ENCODE measurements at places on chromosomes 6 and 20.

GRCh38 chr20:35491823-35492222 is 36.4 kb downstream of the CEP250 start:
- DNase-seq = no peak

DNA sequence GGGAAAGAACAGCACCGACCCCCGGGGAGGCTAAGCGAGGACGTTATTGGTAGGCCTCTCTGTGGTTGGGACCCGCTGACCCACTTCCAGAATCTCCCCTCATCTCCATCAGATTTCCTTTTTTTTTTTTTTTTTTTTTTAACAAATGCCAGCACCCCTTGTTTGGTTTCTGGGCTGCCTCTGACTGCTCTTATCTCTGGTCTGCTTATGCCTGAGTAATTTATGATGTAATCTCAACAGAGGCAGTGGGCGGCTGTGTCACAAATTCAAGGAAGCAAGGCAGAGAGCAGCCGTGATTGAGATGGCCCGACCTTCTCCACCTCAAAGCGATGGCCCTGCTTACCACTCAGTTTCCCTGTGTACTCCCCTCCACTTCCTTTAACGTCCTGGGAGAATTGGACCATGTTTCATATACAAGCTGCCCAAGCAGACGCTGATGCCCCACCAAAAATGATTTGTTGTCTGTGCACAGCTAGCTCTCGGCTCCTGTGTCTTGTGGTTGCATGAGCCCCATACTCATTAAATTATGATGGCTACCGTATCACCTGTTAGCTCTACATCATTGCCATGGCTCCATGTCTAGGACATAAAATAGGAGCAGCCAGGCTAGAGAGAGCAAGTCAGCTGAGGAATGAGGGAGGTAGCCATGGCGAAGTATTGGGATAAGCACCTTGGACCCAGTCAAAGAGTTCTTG is 98.1 kb downstream of the ZNF217 start:
- DNase-seq = no peak

DNA sequence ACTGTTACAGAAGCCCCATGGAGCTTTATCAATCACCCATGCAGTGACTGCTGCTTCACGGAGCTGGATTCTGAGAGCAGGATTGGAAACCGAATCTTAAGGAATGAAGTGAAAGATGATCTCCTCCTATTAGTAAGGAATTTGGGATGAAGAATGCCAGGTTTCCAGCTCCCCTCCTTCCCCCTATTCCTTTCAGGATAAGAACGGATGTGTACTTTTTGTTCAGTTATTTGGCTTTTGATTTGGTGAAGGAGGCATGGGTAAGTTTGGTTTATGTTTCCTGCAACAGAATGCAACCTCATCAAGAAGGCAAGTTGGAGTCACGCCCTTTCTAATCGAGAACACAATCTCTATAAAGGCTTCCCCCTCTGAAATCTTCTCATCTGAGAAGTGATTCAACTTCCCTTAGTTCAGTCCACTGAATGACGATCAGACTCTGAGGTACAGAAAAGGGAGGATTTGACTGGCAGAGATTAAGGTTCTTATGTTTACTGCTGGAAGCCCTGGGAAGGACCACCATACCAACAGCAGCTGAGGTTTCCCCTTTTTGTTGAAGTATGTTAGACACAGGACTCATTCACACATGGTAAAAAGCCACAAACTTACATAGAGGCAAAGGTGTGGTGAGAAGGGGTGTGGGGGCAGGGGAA is 5.5 kb downstream of the ELMO2 start:
- peak; percentile 19 for DNase-seq

DNA sequence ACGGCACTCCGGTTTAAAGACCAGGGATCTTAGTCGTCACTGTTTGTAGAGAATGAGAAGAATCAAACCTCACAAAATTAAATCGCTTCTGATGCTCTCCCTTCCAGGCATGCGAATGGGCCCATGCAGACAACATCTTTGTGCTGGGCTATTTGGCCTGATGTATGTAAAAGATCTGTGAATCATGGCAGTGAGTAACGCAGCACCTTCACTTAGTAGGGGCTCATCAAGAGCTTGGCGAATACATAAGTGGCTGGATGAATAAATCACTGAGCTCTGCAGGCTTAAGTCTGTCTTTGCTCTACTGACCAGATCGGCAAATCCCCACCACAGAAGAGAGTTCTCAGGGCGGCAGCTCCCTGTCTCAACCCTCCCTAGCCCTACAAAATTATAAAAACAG is 44.8 kb upstream of the AFDN start:
- no peak for DNase-seq

DNA sequence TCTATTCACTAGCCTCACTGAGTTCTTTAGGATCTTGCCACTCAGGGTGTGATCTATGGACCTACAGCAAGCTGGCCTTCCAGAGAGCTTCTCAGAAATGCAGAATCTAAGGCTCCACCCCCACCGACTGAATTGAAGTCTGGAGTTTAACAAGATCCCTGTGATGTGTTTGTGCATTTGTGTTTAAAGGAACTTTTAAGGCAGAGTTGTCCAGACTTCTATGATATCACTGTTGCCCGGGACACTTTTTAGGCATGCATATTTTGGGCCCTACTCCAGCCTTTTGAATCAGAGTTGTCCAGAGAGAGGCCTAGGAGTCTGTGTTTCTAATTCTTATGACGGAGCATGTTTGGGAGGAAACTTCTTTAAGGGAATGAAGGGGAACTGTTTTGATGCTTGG is 232.3 kb downstream of the QKI start:
- no peak for DNase-seq

DNA sequence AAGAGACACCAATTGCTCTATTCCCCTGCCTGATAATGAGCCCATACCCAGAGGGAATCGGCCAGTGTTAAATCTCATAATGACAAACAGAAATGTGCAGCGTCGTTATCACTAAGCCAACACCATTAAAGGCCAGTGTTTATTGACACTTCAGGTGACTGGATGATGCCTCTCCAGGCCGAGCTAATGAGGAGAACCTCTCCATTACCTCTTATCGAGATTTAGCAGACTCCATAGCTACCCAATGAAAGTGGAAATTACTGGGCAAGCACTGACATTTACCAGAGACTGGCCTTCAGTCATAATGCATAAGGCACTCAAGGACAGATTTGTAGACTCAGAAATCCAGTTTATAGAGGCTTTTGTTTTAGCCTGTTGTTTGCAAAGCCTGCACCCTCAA is 669.5 kb downstream of the MAFB start:
- DNase-seq = no peak

GRCh38 chr20:4300921-4301320 is 285.6 kb upstream of the RNF24 start:
- DNase-seq = no peak

- no peak for DNase-seq
These were observed 15.8 kb downstream of the PROCR start for GRCh38 chr20:35187584-35188190.

DNA sequence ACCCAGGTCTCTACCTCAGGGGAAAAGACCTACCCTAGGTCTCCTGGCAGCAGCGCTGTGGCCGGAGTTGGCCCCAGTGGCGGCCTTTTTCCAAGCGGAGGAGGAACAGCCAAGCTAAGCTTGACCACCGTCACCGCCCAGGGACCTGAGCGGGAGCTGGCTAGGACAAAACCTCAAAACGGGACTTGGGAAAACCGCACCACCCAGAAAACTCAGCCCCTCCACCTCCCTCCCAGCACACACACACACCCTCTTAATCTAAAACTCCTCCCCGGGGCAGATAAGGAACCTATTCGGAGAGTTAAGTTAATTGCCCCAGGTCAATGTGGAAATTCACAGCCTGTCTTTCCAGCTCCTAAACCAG is 2.7 kb upstream of the TRERF1 start:
- no peak for DNase-seq

DNA sequence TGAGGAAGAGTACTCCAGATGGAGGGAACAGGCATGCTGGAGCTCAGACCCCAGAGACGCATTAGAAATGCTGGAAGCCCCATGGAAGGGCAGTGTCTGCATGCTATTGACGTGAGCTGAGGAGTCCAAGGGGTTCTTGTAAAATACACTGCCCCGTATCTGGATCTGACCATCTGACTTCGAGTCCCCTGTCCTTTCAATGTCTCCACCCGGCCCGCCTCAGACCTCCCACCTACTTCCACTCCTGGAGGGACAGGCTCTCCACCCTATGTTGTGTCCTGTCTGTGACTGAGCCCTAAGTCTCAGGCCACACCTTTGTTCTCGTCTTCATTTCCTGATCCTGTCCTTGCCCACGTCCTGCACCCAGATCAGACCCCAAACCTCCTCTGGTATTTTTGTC is 496.3 kb downstream of the CDH26 start:
- DNase-seq = no peak

- no peak for DNase-seq
These were observed 227.0 kb downstream of the BMP2 start for GRCh38 chr20:6994452-6994851.

DNA sequence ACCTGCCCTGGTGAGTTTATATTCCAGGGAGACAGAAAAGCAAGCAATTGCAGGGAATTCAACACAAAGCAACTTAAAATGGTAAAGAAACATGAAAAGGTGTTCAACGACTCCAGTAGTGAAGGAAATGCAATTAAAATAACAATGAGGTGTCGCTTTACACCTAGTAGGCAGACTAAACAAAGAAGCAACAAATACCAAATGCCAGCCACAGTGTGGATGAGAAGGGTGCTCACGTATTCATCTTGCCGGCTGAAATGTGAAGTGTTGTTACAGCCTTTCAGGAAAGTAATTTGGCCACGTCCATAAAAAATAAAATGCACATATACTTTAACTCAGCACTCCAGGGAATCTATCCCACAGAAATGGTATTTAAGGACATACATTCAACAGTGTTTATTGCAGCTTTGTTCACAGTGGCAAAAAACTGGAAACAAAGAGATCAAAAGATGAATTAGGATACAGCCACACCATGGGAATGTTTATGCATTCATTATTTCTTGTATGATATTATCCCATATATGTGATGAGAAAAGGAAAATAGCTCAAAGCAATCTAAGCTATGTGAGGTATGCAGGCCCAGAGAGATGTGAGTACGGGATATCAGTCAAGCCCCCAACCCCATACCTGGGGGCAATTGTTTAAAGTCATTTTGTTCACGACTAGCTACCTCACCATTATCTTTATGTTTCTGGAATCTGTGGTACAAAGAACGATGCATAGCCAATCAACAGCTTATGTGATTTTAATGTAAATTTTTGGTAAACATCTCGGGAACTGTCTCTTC is 266.0 kb upstream of the SOX4 start:
- no peak for DNase-seq

DNA sequence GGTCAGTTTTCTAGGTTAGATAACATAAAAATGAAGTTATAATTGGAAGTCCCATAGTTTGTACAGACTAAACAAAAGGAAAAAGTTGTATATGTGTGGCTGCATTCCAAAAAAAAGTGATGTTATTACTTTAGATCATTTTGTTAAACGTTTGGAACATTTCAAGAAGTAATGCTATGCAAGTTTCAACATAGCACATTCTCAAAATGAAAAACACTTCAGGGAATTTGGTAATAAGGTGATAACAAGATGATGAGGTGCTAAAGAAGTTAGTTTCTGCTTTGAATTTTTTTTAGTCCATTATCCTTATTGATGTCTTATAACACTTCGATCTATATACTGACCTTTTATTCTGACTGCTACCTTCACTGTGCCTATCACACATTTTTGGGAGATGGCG is 250.7 kb downstream of the PHF3 start:
- DNase-seq = no peak

DNA sequence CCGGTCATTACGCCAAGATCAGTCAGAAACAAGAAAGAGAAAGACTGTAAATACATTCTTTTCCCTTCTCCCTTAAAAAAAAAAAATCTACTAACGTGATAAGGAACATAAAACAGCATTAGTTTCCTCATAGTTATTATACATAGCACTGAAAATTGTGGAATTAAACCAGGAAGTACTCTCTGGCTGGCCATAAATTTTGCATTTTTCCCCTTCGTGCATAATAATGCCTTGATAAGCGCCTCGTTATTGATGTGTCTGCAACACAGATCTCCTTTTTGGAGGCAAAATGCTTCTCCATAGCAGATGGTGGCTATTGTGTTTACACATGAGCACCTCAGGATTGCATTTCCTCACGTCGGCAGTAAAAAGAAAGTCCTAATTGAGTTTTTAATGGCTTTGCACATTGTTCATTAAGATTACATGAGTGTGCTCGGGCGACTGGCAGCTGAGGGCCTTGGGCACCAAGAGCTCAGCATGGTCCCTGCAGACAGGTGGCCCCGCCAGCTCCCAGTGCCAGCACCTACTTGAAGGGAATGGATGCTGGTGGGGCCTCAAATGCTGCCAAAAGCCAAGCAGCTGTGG is 394.5 kb downstream of the PTPRT start:
- no peak for DNase-seq

GRCh38 chr20:48703107-48703506 is 124.7 kb downstream of the PREX1 start:
- no peak for DNase-seq

GRCh38 chr6:98779618-98780017 is 54.8 kb upstream of the POU3F2 start:
- DNase-seq = no peak

DNA sequence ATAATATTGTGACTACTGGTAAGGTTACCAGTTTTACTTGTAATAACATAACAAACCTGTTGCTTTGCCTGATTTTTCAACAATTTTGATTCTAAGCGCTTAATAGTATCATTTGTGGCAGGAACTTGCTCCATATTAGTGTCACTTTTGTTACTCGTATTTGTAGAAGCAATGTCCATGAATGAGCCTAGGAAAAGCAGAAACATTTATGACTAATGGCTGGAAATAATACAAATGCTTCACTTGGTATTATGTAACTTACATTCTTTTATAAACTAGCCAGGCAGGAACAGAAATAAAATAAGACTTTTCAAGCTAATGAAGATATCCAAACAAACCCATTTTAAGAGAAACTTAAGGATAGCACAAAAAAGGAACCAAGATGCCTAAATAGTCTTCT is 38.9 kb downstream of the MAP3K7 start:
- no peak for DNase-seq

DNA sequence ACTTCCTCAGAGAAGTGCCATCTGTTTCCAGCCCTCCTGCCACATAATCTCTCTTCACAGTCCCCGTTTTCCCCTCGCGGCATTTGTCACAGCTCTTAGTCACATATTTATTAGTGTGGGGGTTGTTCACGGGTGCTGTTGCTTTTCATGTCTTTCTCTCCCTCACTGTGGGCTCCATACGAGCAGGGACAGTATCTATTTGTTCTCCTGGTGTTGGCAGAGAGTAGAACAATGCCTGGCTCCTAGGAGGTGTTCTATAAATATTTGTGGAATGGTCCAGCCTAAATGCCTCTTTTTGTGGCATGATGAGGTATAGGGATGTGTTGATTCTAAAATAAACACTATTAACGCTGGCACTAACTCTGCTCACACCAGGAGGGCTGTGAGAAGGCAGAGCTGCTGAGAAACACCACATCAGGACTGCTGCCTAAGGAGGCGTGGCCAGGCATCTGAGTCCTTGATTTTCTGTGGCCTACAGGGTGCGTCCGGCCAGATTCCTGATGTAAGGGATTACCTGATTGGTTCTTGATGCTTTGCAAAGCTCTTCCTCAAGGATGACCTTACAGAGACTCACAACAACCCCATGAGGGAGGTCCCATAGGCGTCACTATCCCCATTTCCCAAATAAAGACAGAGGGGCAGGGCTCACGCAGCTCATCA is 219.8 kb upstream of the ARID1B start:
- DNase-seq = no peak

Measured in thymus (tissue), 14 donors.